COLO829 (cell line): ENCODE measurements at places on chromosomes 12 and 14.

DNA sequence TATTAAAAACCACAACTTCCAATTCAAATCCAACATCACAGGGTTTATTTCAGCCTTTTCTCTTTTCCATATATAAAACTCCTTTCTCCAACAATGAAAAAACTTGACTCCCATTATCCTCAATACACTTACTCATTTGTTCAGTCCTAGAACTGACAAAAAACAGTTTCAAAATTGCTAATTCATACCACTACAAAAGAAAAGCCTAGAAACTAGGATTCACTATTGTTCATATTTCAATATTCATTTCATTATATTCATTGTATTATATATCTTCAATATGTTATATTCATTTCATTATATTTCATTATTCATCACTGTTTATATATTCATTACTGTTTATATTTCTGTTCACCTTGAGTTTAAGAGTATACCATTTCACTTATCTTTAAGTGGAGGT, 85.8 kb downstream of the NUMB start:
- no peak for DNase-seq

- peak; percentile 82 for DNase-seq
Observed at GRCh38 chr12:65533177-65533883, 254.8 kb downstream of the MSRB3 start.

DNA sequence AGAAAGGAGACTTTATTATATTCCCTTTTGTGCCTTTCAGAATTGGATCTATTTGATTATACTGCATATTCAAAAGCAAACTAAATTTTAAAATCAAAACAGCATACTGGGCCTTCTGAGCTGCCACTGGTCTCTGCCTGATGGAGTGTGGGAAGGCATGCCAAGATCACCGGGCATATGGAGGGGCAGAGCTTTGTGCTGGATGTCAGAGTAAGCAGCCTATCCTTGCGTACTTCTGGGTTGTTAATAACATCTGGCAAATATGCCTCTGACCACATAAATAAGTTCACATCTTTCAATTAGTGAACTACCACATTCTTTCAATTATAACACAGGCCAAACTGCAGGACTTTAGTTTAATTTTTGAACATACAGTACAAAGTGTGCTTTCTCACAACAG, 18.3 kb downstream of the MLH3 start:
- no peak for DNase-seq

DNA sequence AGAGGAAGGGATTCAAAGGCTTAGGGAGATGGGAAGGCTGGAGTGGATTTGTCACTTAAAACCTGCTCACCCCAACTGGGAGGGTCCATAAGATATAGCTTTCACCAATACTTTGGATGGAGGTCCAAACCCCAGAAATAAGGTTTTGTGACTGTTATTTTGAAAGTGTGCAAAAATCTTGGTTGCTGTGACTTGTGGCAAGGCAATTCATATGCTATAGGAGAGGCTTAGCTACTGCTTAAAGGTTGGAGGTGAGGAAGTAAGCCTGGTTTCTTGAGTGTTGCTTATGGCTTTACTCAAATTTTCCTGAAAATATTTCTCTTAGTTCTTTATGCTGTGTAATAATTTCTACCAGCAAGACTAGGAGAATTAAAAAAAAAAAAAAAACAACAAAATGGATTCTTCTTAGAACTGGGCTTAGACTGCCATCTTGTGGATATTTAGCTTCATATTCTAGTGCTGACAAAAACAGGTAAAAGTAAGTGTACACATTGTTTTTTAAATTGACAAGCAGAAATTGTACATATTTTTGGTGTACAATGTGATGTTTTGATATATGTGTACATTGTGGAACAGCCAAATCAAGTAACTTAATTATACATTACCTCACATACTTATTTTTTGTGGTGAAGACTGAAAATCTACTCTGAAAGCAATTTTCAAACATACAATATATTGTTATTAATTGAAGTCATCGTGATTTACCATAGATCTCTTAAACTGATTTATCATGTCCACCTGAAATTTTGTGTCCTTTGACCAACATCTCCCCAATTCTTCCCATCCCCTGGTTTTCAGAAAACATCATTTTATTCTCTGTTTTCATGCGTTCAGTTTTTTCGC, 23.0 kb downstream of the PDE6H start:
- peak; percentile 53 for DNase-seq

GRCh38 chr12:39239490-39240486, 203.1 kb downstream of the KIF21A start:
- DNase-seq: peak; percentile 73

GRCh38 chr14:36439766-36440165, 80.3 kb downstream of the NKX2-1 start:
- DNase-seq: no peak

- DNase-seq: no peak
Observed at GRCh38 chr12:57832966-57833365, 13.6 kb downstream of the CTDSP2 start.

DNA sequence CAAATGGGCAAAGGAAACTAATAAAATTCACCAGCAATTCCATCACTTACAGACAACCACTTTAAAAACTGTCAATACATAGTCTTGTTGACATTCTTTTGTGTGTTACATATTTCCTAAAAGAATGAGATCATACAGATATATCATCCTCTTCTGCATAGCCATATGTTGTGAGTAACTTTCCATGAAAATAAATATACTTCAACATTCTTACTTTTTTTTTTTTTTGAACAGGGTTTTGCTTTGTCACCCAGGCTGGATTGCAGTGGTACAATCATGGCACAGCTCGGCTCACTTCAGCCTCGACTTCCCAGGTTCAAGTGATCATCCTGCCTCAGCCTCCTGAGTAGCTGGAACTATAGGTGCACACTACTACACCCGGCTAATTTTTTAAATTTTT, 20.9 kb downstream of the ZC2HC1C start:
- no peak for DNase-seq

- DNase-seq: no peak
Observed at GRCh38 chr14:105918496-105919262, 392.3 kb downstream of the TMEM121 start.

GRCh38 chr14:51293149-51293911, 53.3 kb downstream of the TMX1 start:
- peak; percentile 11 for DNase-seq

DNA sequence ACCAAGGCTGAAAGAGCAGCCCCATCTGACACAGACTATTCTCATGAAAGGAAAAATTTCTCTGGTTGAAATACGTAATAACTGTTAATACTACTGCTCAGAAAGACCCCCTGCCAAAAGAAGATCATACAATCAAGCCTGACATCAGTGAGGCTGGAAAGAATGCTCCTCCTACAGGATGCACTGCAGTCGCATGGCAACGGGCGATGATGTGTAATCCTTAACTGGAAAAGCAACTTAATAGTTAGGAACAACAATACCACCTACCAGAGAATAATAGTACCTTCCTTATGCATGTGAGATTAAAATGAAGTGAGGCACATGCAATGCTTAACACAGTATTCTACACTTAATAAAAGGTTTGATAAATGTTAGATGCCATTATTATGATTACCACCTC, 1.2 kb upstream of the GOLGA5 start:
- no peak for DNase-seq

- no peak for DNase-seq
Observed at GRCh38 chr14:101719045-101719645, 42.4 kb upstream of the PPP2R5C start.

DNA sequence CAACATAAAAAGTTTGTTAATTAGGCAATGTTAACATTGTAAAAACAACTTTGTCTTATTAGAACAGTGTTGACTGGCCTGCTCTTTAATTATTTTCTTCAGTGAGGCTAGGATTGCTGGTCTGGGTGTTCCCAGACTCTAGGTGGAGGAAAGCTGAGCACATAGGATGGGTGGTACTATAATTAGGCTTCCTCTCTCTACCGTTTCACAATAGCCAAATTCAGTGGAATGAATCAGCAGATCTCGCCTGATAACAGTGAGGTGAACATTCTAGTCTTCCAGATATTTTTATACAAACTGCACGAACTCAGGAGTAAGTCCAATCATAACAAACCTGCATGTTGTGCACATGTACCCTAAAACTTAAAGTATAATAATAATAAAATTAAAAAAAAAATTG, 11.9 kb downstream of the PTGDR start:
- DNase-seq: peak; percentile 36

DNA sequence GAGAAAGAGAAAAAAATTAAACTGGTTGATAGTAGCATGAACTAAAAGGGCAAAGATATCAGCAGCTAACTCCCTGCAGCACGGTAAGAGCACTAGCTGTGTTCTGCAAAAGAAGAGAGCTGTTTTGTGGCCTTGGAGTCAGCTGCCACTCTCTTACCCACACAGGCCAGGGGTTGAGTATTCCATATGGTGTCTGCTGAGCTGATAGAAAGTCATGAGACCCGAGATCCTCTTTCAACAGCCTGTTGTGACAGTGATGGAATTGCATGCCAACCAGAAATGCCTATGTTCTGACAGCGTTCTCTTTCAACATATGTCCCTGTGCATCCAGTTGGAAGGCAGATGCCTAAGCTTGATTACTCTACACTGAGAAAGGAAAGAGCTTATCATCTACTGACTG, 39.9 kb downstream of the TMTC1 start:
- peak; percentile 70 for DNase-seq

- DNase-seq: no peak
Observed at GRCh38 chr12:95742586-95742985, 48.0 kb downstream of the NTN4 start.

DNA sequence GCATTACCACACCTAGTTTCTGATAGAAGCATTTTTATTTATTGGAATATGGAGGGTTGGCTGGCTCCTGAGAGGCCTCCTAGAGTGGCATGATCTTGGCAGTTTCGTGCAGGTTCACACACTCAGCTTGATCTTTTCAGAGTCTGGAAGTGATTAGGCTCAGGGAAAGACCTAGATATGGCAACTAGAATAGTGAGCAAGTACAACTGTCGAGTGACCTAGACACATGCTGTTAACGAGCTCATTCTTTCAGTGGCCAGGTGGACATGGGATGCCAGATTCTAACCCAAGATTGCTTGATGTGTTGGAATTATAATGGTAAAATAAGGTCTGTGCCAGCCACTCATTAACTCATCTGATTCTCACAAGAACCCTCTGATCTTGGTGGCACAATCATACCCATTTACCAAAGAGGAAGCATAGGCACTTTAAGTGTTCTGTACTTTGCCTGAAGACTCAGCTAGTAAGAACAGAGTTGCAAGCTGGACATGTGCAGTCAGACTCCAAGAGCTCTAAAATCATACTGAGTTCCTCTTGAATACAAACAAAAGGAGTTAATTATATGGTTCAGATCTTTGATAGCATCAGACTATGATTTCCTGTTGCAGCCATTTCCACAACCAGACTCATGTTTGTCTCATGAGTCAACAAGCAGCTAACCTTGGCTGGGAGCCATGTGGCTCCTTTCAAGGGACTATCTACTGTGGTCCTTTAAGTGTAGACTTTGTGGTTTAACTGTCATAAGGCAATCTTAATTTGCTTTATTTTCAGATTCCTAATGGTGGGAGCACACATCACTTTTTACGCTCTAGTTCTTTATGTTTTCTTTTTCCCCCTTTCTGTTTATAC, 144.2 kb downstream of the PLEKHA5 start:
- DNase-seq: peak; percentile 97

DNA sequence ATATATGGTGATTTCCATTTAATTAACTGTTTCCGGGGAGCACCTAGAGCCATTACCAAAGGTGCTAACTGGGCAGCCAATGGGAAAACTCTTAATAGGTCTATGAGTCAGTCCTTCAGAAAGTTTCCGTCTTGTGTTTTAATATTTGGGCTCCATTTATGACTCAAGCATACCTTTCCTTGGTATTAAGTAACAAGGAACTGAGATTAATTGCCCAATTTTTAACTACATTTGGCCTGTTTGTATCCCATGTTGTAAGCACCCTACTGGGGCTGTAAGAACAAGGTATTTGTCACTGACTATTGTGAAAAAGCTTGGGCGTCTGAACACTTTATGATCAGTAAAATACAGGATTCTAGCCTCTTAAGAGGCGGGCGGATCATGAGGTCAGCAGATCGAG, 62.8 kb upstream of the FOXN3 start:
- no peak for DNase-seq

DNA sequence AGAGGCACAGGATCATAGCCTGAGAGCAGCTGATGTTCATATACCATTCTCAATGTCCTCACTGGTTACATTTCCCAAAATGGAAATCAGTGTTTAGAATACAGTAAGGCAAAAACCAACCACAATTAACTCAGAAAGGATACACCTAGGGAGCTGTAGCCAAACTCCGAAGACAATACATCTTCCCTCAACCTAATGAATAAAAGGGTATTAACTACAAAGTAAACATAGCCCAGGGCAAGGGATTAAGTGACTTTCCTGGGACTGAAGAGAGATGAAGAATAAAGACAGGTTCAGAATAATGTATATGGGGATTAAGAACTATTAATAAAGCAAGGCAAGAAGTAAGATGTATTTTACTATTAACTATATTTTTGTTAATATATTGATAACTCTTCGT, 79.5 kb downstream of the RPS29 start:
- no peak for DNase-seq

GRCh38 chr14:72613975-72614319, 280.0 kb downstream of the DPF3 start:
- DNase-seq: no peak

GRCh38 chr14:100193417-100194357, 34.2 kb upstream of the DEGS2 start:
- DNase-seq: peak; percentile 33

- peak; percentile 72 for DNase-seq
Observed at GRCh38 chr12:93766796-93767523, 89.8 kb downstream of the CRADD start.

GRCh38 chr14:103892247-103892646, 36.0 kb upstream of the TDRD9 start:
- DNase-seq: no peak

GRCh38 chr12:113804961-113805600, 161.0 kb downstream of the RBM19 start:
- no peak for DNase-seq

DNA sequence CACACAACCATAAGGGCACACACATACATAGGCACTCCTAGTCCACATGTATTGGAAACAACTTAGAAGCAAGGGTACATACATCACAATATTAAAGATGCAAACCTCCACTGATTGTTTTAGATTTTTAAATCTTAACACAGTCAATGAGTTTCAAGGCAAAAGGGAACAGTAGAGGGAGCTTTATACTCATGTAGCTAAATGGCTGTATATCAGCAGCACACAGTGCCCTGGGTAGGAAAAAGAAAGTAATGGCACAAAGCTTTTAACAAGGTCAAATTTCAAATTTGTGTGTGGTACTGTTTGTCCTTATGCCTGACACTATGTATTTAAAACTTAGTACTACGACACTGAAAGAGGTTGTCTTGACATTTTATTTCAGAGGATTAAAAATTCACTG, 262.0 kb downstream of the MED13L start:
- DNase-seq: peak; percentile 28
